H9 (cell line): ENCODE measurements at places on chromosomes 2 and 18. TPM values are rescaled to one million over a fixed set of nuclear protein-coding genes. Genes with fewer than 3 reads are reported as not detected.

NBEAL1 gene
- 10.1 and 12.6 TPM in 2 replicates for total RNA-seq

MAP2 gene
- total RNA-seq: 0.87 and 1.3 TPM in 2 replicates

CTLA4 gene
- total RNA-seq: not detected in 2 replicates

SULT1C2 gene
- total RNA-seq: 1.6 and 2.2 TPM in 2 replicates

REG1B gene
- total RNA-seq: not detected in 2 replicates

OXER1 gene
- total RNA-seq: 1.6 TPM in 2 replicates

SLC8A1 gene
- 1.7 and 1.9 TPM in 2 replicates for total RNA-seq

FBXO48 gene
- 1.3 and 1.4 TPM in 2 replicates for total RNA-seq

LYPD6B gene
- total RNA-seq: 1.0 and 2.0 TPM in 2 replicates

ZSWIM2 gene
- total RNA-seq: not detected in 2 replicates

TMEM169 gene
- 0.97 and 1.0 TPM in 2 replicates for total RNA-seq

GFPT1 gene
- 75.8 and 84.4 TPM in 2 replicates for total RNA-seq

HOXD12 gene
- not detected in 2 replicates for total RNA-seq

DNA sequence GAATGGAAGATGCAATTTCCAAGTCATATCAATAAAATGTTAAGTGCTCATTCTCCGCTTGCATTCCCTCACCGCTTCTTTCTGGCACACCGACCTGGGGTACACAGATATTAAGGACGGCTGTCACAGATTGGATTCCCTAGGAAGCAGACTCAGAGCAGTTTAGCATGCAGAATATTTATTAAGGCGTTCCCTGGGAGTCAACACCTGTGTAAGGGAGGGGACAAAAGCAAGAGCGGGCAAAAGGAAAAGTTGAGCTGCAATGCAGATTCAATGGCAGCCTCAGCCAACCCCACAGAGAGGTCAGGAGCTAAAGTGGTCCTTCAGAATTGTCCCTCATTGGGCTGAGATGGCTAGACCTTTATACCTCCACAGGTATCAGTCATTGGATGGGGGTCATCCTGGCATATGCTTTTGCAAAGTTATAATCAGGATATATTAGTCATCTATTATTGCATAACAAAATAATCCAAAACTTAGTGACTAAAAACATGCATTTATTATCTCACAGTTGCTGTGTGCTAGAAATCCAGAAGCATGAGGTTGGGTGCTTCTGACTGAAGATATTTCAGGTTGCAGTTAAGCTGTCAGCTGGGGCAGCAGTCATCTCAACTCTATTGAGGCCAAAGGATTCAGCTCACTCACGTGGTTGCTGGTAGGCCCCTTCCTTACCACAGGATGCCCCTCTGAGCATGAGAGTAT, 27.0 kb upstream of the INO80D start:
- no peak for DNase-seq

DNA sequence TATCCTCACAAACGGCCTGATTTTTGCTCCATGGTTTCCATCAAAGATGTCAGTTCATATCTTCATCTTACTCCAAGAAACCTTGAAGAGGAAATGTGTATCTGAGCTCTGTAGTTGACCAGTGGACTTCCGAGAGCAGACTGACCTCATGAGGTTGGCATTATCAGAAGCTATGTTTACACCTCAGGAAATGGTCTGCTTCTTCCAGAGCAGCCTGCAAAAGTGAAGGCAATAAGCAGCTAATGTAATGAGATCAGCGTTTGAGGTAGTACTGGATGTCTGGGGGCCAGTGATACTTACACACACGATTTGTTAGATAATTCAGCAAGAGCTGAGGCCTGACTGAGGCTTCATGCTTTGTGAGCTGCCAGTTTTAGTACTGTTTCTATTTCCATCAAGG, 189.7 kb downstream of the LRRTM1 start:
- no peak for DNase-seq

DNA sequence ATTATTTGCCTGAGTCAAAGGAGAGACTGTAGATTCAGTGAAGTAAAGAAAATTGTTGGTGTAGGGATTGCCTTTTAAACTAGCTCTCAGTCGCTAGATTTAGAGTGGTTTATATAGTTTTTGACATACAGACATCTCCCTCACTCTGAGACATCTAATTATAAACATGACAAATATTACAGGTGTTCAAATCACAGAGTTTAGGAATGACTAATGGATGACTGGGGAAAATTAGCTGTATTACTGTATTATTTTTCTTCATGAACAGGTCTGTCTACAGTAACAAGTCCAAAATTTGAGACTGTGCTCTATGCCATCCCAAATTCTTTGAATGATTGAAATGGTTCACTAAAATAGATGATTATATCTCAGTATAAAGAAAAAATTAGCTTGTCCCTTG, 40.0 kb downstream of the MAP2 start:
- no peak for DNase-seq

DNA sequence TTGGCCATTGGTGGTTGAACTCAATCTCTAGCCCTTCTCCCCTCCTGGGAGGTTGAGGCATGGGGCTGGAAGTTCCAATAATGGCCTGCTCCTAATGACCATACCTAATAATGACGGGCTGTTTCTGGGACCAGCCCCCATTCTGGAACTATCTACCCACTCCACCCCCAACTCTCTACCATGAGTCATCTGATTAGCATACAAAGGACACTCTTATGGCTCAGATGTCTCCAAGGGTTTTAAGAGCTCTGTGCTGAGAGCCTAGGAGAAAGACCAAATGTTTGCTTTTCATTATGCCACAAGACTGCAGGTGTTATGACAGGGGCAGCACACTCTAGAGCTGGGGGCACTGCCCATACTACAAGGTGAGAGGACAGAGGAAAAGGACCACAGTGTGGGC, 137.0 kb upstream of the NCKAP5 start:
- no peak for DNase-seq

DNA sequence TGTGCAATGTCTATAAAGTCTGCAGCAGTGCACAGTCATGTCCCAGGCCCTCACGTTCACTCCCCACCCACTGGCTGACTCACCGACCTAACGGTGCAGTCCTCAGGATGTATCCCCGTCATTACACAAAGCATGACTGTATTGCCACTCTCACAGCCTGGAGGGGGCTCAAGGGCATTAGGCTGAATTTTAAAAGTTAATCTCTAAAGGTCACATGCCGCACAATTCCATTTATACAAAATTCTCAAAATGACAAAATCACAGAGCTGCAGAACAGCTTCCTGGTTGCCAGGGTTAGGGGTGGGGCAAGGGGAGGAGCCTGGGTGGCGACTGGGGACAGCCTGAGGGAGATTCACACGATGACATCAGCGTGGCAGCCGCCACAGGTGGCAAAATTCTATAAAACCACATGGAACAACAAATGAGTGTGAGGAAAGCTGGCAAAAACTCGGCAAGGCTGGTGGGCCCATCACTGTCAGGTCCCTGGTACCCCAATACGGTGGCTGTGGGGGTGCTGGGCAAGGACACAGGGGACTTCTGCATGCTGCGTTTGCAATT, 97.6 kb downstream of the NDUFA10 start:
- peak; percentile 31 for DNase-seq

GRCh38 chr2:95036596-95037383, 11.3 kb downstream of the MAL start:
- DNase-seq: no peak

GRCh38 chr2:216181953-216182461, 72.9 kb downstream of the XRCC5 start:
- no peak for DNase-seq

DNA sequence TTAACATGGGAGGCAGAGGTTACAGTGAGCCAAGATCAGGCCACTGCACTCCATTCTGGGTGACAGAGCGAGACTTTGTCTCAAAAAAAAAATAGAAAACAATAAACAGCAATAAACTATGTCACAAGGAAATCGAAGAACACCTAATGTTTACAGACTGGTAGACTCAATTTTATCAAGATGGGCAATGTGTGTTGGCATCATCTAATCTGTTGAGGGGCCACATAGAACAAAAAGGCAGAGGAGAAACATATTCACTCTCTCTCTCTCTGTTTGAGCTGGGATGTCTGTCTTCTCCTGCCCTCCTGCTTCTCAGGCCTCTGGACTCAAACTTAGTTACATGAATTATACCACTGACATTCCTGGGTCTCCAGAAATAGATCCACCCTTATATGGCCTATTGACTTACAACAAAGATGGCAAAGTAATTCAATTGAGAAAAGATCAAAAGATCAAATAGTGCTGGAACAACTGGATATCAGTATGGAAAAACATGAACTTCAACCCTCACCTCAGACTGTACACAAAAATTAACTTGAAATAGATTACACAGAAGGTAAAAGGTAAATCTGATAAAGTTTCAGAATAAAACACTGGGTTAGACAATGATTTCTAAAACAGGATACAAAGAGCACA, 703.8 kb upstream of the CRIM1 start:
- DNase-seq: no peak

- DNase-seq: no peak
Measured at GRCh38 chr2:24399434-24400206, 39.3 kb upstream of the ITSN2 start.

- no peak for DNase-seq
Measured at GRCh38 chr2:236616031-236616430, 46.4 kb downstream of the ACKR3 start.

DNA sequence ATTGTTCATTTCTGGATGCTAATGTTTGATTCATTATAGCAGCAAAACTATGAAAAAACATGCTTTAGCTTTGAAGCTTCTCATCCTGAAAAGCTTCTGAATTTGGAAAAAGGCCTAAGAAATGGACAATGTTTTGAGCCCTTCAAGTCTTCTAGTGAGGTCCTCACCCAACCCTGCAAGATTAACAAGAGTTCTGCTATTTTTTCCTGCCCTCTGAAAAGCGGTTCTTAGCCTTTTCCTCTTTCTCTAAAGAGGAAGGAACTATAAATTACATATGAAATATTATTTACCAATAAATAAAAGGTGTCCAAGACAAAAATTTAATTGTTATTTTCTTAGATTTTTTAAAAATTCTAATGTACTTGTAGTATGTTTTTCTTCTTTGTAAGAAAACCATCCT, 19.9 kb upstream of the CDH19 start:
- no peak for DNase-seq

GRCh38 chr2:219475697-219476651, 22.7 kb upstream of the GMPPA start:
- peak; percentile 88 for DNase-seq

DNA sequence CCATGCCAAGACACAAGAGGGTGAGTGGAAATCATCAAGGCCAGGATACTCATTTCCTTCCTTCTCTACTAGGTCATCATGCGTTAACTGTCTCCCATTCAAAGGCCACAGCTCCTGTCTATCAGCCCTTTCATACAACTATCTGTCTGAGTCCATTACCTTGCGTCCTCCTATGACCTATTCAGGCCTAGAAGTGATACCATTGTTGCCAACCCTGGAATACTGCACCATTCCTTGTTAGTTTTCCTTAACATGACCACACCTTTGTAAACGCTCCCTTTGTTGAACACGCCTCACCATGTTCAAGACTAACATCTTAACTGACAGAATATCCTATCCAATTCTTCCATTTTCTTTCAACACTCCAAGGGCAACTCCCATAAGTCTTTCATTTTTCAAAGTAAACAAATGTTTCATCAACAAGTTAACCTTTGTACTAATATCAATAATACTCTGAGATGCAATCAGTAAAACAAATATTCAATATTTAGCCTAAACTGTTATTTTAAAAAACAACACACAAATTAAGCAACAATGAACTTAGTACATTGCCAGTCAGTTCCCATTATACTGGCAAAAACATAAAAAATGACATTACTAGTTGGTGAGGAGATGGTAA, 19.8 kb upstream of the LGALSL start:
- DNase-seq: no peak

GRCh38 chr2:170587922-170588321, 127.2 kb upstream of the SP5 start:
- no peak for DNase-seq

- DNase-seq: no peak
Measured at GRCh38 chr18:77100751-77101355, 31.7 kb downstream of the MBP start.

GRCh38 chr2:132730611-132731010, 60.6 kb upstream of the LYPD1 start:
- DNase-seq: no peak

GRCh38 chr2:95275151-95275515, 884 bp downstream of the PROM2 start:
- DNase-seq: no peak

DNA sequence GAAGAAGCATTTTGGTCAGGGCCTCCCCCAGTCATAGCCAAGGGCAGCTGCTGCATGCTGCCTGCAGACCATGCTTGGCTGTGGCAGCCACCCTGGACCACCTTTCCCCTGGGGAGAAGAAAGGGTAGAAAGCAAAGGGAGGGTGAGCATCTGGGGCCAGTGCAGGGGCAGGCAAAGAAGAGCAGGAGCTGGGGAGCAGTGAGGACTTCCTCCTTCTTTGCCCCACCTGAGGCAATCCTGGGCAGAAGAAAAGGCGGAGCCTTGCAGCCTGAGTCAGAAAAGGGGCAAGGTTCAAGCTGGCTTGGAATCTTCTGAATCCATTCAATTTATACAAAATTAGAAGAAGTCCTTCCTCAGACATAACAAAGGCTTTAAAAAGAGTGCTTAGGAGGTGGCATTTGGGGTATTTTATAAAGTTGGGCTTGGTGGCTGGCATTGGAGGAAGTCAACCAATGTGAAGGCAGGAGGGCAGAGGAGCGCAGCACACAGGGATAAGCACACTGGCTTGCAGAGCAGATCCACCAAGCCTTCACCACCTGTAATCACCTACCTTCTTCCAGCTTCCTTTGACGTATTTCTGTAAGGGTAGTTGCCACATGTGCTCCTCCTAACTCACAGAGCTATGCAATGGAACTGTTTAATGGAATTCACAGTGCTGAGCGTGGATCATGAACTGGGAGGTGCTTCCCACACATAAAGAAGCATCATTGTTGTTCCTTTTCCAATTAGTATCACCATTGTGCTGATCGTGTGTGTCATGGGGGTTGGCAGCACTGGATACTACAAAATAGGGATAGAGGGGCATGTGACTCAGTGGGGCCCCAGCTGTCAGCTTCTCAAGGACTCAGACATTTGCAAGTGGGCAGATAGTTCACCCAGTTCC, 154.4 kb upstream of the EPAS1 start:
- no peak for DNase-seq

GRCh38 chr18:78701771-78702396, 277.7 kb upstream of the SALL3 start:
- DNase-seq: no peak

GRCh38 chr2:5022061-5022460, 670.1 kb upstream of the SOX11 start:
- no peak for DNase-seq

GRCh38 chr18:45837283-45838070, 12.0 kb downstream of the SIGLEC15 start:
- peak; percentile 81 for DNase-seq

GRCh38 chr2:199457147-199458008, at the start of gene SATB2:
SATB2 (minus strand) TSS chr2:199457939; CDS start chr2:199456037, 1,902 bp downstream.
- peak; percentile 72 for DNase-seq

DNA sequence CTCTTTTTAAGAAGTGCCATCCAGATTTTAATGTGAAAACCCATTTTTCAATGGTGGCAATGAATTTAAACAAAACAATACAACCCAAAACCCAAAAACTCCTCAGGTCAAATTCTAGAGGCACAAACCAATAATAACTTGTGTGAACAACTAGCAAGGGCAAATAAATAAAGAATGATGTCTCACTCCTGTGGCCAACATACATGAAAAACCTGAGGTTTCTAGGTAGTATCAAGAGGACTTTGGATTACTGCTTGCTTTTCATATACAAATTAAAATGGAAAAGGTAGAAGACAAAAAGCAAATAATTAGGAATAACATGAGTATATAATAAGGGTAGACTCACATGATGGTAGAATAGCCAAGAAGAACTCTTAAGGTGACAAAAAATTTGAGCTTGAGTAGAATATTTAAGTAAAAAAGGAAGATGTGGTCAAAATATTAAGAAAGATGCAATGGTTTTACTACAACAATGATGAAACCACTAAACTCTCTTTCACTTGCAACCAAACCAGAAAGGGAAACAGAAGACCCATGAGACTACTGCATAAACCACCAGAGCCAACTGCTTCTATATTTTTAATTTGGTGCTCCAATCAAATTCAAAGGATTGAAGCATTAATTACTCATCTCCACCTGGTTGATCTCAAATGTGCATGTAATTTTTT, 53.5 kb downstream of the DARS1 start:
- DNase-seq: no peak
